Transverse colon (tissue), 4 donors: ENCODE measurements at places on chromosomes 5 and 9.

DNA sequence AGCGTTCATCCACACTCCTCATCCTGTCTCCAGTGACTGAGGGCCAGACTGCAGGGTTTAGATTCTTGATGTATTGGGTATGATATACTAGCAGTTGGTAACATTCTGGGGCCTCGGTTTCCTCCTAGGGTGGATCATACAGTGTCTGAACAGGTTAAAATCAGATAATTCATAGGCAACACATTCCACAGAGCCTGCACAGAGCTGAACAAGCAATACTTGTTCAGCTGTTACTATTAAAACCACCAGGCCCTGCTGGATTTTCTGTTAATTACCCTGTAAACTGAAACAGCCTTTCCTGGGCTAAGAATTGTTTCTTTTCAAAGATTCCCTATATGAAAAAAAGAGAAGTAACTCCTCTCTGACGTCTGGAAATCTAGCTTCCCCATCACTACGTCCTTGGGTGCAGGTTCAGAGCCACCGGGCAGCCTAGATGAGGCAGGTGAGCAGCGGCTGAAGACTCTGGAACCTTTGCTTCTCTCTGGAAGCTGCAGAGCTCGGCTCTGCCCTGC lies 1313.5 kb upstream of the WWC1 start:
- H3K4me3 ChIP-seq = peak overlapping the region; percentile 61
- H3K27me3 ChIP-seq = no peaks in the 10 kb centered on the region
- peak overlapping the region; percentile 39 for H3K27ac ChIP-seq
- H3K4me1 ChIP-seq = peaks cover 11% of the 10 kb centered on the region
- no peak for DNase-seq

- DNase-seq = no peak
- H3K4me3 ChIP-seq = no peak overlapping the region
- H3K27ac ChIP-seq = no peak overlapping the region
- H3K36me3 ChIP-seq = no peaks in the 10 kb centered on the region
- H3K27me3 ChIP-seq = no peaks in the 10 kb centered on the region
- H3K4me1 ChIP-seq = no peaks in the 10 kb centered on the region
These were observed 29.6 kb upstream of the DTWD2 start for GRCh38 chr5:119017994-119018393.

DNA sequence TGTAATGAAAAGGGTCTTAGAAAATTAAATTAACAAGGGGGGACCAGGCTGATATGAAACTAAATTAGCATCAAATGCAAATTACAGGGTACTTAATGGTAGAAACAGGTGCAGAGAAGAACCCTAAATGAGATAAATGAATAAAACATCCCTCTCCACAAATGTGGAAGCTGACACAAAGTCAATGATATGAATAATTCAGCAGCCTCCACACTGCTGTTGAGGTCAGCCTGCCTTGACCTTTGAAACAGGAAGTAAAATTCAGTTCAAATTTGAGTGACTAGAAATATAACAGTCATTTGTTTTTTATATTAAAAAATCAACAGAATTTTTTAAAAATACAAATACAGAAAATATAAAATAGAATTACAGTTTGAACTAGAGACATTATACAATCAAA lies 40.0 kb downstream of the EBF1 start:
- H3K27me3 ChIP-seq = peaks cover 19% of the 10 kb centered on the region
- H3K27ac ChIP-seq = no peak overlapping the region
- no peak overlapping the region for H3K4me3 ChIP-seq
- DNase-seq = no peak
- H3K36me3 ChIP-seq = no peaks in the 10 kb centered on the region
- H3K4me1 ChIP-seq = no peaks in the 10 kb centered on the region

GRCh38 chr5:44697025-44697424 lies 111.7 kb upstream of the MRPS30 start:
- H3K27me3 ChIP-seq = no peaks in the 10 kb centered on the region
- H3K4me1 ChIP-seq = no peaks in the 10 kb centered on the region
- no peak for DNase-seq
- H3K27ac ChIP-seq = no peak overlapping the region
- no peaks in the 10 kb centered on the region for H3K36me3 ChIP-seq

- no peak overlapping the region for H3K27ac ChIP-seq
- no peaks in the 10 kb centered on the region for H3K4me1 ChIP-seq
- H3K4me3 ChIP-seq = no peak overlapping the region
- no peaks in the 10 kb centered on the region for H3K27me3 ChIP-seq
These were observed 72.8 kb downstream of the SLF1 start for GRCh38 chr5:94691291-94691690.

DNA sequence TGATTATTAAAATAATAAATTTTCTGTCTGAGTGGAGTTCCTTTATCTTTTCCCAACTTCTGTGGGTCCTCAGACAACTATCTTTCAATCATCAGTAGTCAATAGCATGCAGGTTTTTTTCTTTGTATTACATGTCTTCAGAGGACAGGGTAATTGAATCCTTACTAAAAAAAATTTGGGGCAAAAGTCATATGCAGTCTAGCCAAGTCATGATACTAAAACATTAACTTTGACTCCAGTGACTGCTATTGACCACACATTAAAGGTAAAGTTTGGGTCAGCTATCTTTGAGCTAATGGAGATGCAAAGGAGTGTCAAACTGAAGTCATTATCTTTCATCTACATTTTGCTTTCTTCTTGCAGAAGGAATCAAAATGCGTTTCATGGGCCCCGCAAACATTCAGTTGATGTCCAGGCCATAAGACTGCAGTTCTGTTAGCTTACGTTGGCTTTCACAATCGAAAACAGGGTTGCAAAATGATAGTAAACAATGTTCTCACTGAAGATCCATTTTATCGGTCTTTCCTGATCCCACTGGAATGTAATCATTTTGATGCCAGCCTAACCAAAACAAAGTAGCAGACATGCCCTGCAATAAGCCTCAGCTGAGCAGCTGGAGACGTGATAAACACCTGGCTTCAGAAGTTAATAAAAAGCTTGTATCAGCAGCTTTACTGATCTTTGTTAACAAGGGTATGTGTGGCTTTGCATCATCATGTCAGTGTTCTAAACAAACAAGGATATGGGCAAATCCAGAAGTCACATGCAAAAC lies 186.1 kb upstream of the PRLR start:
- no peak for DNase-seq
- no peaks in the 10 kb centered on the region for H3K27me3 ChIP-seq
- no peak overlapping the region for H3K4me3 ChIP-seq
- H3K4me1 ChIP-seq = no peaks in the 10 kb centered on the region
- no peak overlapping the region for H3K27ac ChIP-seq
- no peaks in the 10 kb centered on the region for H3K36me3 ChIP-seq

GRCh38 chr9:81832571-81833285 lies 95.5 kb upstream of the SPATA31D4 start:
- no peak overlapping the region for H3K4me3 ChIP-seq
- H3K27ac ChIP-seq = peak overlapping the region; percentile 66
- no peak for DNase-seq
- H3K27me3 ChIP-seq = no peaks in the 10 kb centered on the region
- no peaks in the 10 kb centered on the region for H3K36me3 ChIP-seq

GRCh38 chr5:131381021-131381420 lies 117.2 kb downstream of the CDC42SE2 start:
- H3K27ac ChIP-seq = peak overlapping the region; percentile 51
- peaks cover 12% of the 10 kb centered on the region for H3K4me1 ChIP-seq
- H3K27me3 ChIP-seq = no peaks in the 10 kb centered on the region
- DNase-seq = no peak
- no peak overlapping the region for H3K4me3 ChIP-seq

DNA sequence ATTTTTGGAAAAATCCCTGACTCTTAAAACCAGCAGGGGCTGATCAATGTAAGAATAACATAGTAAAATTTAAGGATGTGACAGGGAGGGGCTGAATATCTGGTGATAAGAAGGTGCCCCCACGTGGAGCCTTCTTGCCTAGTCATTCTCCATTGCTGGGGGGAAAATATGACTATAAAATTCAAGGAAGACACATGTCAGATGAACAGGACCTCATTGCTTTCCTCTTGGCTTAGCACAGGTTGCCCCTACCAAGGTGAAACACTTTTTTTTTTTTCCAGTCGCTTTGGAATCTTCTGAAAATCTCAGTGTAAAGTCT lies 310.9 kb downstream of the EFNA5 start:
- H3K36me3 ChIP-seq = no peaks in the 10 kb centered on the region
- H3K27ac ChIP-seq = no peak overlapping the region
- no peak overlapping the region for H3K4me3 ChIP-seq
- H3K4me1 ChIP-seq = no peaks in the 10 kb centered on the region

GRCh38 chr5:97107318-97107717 lies 35.1 kb downstream of the LIX1 start:
- no peak overlapping the region for H3K4me3 ChIP-seq
- H3K27ac ChIP-seq = no peak overlapping the region
- DNase-seq = no peak
- no peaks in the 10 kb centered on the region for H3K36me3 ChIP-seq
- no peaks in the 10 kb centered on the region for H3K27me3 ChIP-seq

DNA sequence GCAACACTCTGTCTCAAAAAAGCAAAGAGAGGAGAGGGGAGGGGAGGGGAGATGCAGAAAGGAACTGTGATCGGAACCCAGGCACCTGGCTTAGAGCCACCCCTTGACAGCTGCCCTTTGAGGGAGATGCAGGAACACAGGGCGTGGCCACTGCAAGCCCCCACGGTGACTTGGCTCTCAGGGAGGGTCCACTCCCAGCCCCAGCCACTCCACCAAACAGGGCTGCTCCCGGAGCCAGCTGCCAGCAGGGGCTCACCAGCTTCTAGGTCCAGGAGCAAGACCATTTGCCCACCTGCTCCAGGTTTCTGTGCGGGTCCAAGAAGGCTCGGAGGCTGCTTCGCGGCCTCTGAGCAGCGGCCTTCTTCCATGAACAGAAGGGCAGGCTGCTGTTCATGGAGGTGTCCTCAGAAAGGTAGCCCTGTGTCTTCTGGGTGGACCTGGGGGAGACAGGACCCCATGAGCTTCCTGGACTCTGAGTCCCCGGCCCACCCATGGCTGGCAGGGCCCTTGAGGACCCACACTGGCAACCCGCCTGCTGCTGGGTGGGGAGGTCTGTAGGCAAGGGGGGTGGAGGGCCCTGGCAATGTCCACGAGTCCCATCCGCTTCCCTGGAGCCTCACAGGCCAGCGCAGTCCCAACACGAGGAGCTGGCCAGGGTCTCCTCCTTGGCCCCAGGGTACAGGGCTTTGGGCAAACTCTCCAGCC lies 7.9 kb downstream of the C9orf50 start:
- no peaks in the 10 kb centered on the region for H3K27me3 ChIP-seq
- H3K27ac ChIP-seq = peak overlapping the region; percentile 33
- no peaks in the 10 kb centered on the region for H3K36me3 ChIP-seq
- H3K4me1 ChIP-seq = peaks cover 26% of the 10 kb centered on the region
- DNase-seq = no peak
- no peak overlapping the region for H3K4me3 ChIP-seq

- no peaks in the 10 kb centered on the region for H3K36me3 ChIP-seq
- H3K27me3 ChIP-seq = no peaks in the 10 kb centered on the region
- H3K27ac ChIP-seq = no peak overlapping the region
- H3K4me1 ChIP-seq = no peaks in the 10 kb centered on the region
- no peak overlapping the region for H3K4me3 ChIP-seq
These were observed 135.0 kb downstream of the STK32A start for GRCh38 chr5:147369742-147370374.
